ENCODE measurements at places on chromosomes 7 and 10.

- no peak for DNase-seq
These were observed 63.0 kb upstream of the PRSS58 start for GRCh38 chr7:142320883-142321282.

- DNase-seq: no peak
These were observed 27.2 kb downstream of the ATE1 start for GRCh38 chr10:121900443-121901174.

DNA sequence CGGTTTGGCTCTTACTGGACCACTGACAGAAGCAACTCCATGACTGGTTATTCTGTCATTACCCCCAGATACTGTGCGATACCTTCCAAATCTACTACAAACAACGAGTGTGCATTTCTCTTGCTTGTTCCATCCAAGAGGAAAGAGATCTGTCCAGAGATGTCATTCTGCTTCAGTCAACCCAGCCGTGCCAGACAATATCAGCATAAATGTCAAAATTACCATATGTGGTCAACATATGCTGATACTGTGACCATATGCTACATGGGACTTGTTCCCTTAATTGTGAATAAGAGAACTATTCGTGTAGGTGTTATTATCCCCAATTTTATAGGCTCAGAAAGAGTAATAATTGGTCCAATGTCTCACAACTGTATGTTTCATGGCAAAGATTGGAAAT, 143.2 kb upstream of the PRSS1 start:
- no peak for DNase-seq

- DNase-seq: no peak
These were observed 3.3 kb downstream of the AVPI1 start for GRCh38 chr10:97683556-97684367.

GRCh38 chr10:101063050-101063525, 1.3 kb downstream of the KAZALD1 start:
- no peak for DNase-seq

DNA sequence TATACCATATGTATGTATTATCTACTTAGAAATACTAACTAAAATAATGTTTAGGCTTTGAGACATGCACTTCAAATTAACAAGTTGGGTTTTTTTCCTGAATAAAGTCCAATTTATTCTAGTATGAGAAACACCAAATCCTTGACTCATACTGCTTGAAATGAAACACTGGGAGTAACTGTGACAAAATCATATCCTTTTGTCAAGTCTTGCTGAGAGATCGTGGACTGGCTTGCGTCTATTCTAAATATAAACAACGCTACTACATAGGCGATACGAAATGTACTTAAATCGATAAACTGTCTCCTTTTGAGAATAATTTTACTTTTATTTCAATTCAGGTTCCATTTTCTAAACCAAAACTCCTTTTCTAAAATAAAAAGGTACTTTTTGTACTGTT, 16.3 kb downstream of the SMURF1 start:
- DNase-seq: no peak

GRCh38 chr7:17931069-17931468, 9.2 kb downstream of the SNX13 start:
- DNase-seq: no peak

DNA sequence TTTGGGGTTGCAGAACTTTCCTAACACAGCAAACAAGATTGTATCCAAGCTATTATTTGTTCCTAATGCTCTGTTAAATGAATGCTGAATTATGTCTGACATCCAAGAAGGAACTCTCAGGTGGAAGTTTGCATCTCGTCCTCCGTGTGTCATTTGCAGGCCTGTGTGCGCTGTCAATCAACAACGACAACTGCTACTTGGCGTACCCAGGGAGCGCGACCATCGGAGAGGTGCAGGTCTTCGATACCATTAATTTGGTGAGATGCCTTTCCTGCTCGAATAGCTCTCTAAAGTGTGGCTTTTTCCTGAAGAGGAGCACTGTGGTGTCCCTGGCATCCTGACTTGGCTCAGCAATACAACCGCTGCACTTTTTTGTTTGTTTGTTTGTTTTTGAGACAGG, 26.9 kb downstream of the WIPI2 start:
- no peak for DNase-seq

GRCh38 chr10:96047004-96047649, 3.7 kb downstream of the CCNJ start:
- DNase-seq: no peak

All from ureter (tissue), 1 donor.